ENCODE measurements at places on chromosomes 3 and 15. TPM values are rescaled to one million over a fixed set of nuclear protein-coding genes. Genes with fewer than 3 reads are reported as not detected.

- no peak for DNase-seq
These were observed 220.2 kb upstream of the LRTM1 start for GRCh38 chr3:55147856-55148720.

CCDC80 gene
- 19.4 TPM for total RNA-seq

DNA sequence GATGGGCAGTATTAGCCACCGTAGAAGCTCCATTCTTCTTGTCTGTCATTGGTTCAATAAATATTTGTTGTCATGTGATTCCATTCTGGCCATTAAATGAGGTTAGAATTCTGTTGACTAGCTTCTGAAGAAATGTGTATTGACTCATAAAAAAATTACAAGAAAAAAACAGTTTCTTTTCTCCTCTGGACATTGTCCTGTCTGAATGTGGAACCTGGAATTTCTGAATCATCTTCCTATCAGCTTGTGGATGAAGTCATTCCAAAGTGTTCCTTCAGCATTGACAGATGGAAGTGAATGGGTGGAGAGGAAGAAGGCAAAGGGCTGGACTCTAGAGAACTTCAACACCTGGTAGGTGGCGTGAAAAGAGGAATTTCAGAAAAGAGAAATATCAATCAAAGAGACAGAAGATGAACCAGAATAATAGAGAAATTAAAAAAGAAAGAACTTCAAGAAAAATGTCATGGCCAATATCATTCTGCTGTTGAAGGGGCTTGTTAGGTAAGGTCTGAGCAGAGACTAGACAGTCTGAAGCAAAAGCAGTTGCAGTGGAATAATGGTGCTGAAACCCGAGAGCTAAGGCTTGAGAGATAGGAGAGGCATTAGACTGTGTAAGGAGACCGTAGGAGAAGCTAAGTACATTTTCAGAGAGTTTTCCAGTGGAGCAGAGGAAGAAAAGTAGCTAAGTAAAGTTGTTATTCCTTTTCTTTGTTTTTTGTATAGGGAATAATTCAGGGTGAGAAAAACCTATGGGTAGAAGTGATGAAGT is 806.6 kb downstream of the SQOR start:
- DNase-seq = no peak

TRPC1 gene
- 23.4 TPM for total RNA-seq

SLC27A2 gene
- 0.22 TPM for total RNA-seq

DNA sequence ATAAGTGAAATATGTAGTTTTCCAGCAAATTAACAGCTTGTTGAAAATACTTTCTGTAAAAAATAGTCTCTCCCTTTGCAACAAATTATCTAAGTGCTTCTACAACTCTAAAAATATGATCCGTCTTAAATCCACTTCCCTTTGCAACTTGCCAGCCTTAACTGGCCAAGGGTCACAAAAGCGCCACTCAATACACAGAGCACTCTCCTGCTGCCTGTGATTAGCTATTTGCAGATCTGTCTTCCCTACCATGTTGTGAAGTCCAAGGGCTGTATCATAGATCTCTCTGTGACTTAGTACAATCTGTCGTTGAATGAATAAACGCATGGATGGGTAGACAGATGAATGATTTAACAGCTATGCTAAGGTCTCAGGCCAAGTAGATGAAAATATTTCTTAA is 76.2 kb downstream of the ITGB5 start:
- no peak for DNase-seq

PLXND1 gene
- total RNA-seq = 225 TPM

DNA sequence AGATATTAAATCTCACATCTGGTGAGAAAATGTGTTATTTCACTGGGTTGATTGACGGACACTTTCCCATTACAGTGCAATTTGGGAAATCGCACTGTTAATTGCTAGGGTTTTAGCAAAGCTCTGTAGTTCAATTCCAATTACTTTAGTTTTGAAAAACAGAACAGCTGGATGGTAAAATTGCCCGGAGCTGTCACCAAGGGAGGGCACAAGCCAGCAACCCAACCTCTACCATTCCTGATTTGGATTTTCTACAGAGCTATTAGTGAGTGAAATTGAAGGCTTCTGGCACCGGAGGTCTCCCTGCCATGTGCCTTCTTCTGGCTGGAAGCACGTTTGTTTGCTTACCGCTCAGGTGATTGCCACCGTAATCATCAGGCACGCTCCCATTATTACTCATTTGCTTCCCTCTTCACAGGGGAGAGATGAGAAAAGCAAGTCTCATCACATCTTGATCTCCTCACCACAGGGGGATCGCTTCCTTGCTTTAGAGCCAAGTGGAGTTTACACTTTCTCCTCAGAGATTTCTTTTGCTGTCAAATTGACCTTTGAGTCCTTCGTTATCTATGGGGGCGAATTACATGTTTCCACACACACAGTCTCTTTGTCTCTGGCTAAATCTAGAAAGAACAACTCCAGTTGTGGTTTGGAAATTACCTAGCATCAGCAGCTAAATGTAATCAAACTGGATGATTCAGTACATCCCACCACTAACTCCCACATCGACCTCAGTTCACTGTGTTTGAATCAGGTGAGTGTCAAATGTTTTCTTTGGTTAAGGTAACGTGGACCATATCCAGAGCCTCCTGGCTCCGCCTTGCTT is 421.7 kb upstream of the GOLIM4 start:
- no peak for DNase-seq

RAB6B gene
- 2.0 TPM for total RNA-seq

DNA sequence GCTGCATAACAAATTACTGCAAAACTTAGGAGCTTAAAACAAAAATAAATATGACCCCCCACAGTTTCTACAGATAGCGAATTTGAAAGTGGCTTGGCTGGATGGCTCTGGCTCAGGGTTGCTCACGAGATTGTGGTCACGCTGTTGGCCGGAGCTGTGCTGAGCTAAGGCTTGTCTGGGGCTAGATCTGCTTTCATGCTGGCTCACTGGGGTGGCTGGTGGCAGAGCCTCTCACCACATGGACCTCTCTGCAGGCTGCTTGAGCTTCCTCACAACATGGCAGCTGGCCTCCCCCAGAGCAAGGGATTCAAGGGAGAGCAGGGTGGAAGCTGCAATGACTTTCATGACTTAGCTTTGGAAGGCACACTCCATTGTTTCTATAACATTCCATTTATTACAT is 354.1 kb downstream of the SHQ1 start:
- no peak for DNase-seq

- no peak for DNase-seq
These were observed 1635.5 kb downstream of the OTOL1 start for GRCh38 chr3:163132111-163132510.

DNA sequence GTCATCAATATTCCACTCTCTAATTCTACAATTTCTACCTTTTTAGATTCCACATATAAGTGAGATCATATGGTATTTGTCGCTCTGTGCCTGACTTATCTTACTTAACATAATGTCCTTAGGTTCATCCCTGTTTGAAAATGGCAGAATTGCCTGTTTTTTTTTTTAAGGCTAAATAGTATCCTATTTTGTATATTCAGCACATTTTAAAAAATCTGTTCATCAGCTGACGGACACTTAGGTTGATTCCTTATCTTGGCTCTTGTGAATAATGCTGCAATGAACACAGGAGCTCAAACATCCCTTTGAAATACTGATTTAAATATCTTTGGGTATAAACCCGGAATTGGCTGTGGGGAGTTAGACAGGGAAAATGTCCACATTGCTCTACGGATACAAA is 326.7 kb upstream of the THBS1 start:
- no peak for DNase-seq

- DNase-seq = no peak
These were observed 5.0 kb downstream of the GATA2 start for GRCh38 chr3:128487813-128488635.

- DNase-seq = no peak
These were observed 98.1 kb downstream of the LRIG1 start for GRCh38 chr3:66402596-66403290.

ADCY5 gene
- 13.3 TPM for total RNA-seq

DNA sequence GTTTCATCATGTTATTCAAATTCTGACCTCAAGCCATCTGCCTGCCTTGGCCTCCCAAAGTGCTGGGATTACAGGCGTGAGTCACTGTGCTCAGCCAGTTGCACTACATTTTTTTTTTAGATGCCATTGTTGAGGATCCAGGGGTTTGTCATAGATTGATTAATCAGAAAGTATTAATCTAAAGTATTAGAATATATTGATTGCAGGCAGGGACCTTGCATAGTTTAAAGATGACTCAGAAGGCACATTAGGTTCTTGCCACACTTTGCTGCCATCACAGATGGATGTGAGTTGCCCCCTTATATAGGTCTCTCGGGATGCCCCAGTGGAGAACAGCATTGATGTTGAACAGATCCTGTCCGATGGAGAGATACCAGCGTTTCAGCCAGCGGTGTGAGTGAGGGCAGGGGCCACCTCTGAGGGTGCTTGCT is 41.1 kb downstream of the IGF1R start:
- no peak for DNase-seq

- DNase-seq = no peak
These were observed 17.2 kb downstream of the CPN2 start for GRCh38 chr3:194333981-194334320.

DNA sequence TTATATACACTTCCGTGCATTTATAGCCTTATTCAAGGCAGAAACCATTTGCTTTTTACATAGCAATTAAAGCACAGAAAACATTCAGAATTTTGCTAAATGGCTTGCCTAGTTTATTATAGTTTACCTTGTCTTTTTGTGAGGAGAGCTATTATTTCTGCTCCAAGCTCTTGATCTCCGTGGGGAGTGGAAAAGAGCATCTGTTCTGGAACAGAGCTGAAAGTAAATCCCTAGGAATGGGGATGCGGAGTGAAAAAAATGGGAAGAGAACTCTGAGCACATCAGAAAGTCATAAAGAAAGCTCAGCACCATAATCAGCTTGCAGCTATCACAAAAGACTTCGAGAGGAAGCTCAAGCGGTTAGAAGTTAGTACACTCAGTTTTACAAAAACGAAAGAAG is 1006.7 kb downstream of the ROBO2 start:
- DNase-seq = no peak
